Left renal pelvis (tissue), 4 donors: ENCODE measurements at places on chromosomes 7 and 10. TPM values are rescaled to one million over a fixed set of nuclear protein-coding genes. Genes with fewer than 3 reads are reported as not detected.

Gene SORCS1
- 19.8 TPM for polyA plus RNA-seq

Gene CAPZA2
- 203 TPM for polyA plus RNA-seq

Gene TDRD1
- 0.06 TPM for polyA plus RNA-seq

Gene KMT2E
- polyA plus RNA-seq = 80.6 TPM

Gene STEAP1B
- 2.0 TPM for polyA plus RNA-seq

Gene NXPH1
- polyA plus RNA-seq = 1.6 TPM

Gene OR2A1
- polyA plus RNA-seq = 0.63 TPM

Gene TRUB1
- polyA plus RNA-seq = 35.6 TPM

Gene AKR1C4
- not detected for polyA plus RNA-seq

Gene FANK1
- 8.4 TPM for polyA plus RNA-seq

Gene RNF32
- 3.7 TPM for polyA plus RNA-seq

Gene TBXAS1
- polyA plus RNA-seq = 27.0 TPM

Gene HBP1
- 113 TPM for polyA plus RNA-seq

Gene LIPM
- not detected for polyA plus RNA-seq

Gene CCDC3
- polyA plus RNA-seq = 14.8 TPM

Gene EMX2
- 158 TPM for polyA plus RNA-seq

Gene IQUB
- 6.7 TPM for polyA plus RNA-seq

Gene AVPI1
- 5.3 TPM for polyA plus RNA-seq

Gene AASS
- 58.2 TPM for polyA plus RNA-seq

Gene CYP2C9
- polyA plus RNA-seq = 0.11 TPM

Gene TWIST1
- polyA plus RNA-seq = 72.0 TPM

Gene GRM8
- 9.6 TPM for polyA plus RNA-seq

Gene CPA4
- 0.34 TPM for polyA plus RNA-seq

Gene GPR141
- polyA plus RNA-seq = 0.22 TPM

Gene HMX2
- 2.8 TPM for polyA plus RNA-seq

Gene EEPD1
- polyA plus RNA-seq = 6.8 TPM

Gene ATP6V0A4
- polyA plus RNA-seq = 68.6 TPM

Gene CLDN3
- 28.4 TPM for polyA plus RNA-seq

Gene PSD
- polyA plus RNA-seq = 8.7 TPM

Gene CPA5
- polyA plus RNA-seq = not detected

Gene HABP2
- polyA plus RNA-seq = 0.50 TPM

Gene SPACDR
- 3.0 TPM for polyA plus RNA-seq

Gene LRGUK
- 1.9 TPM for polyA plus RNA-seq

Gene AKR1C3
- 61.7 TPM for polyA plus RNA-seq

Gene GOLGA7B
- polyA plus RNA-seq = 1.2 TPM

Gene DPP6
- polyA plus RNA-seq = 155 TPM

Gene ADAMTS14
- 2.0 TPM for polyA plus RNA-seq

Gene SPDYE2
- polyA plus RNA-seq = 5.9 TPM

Gene PKD1L1
- 0.24 TPM for polyA plus RNA-seq

Gene MTG1
- polyA plus RNA-seq = 75.3 TPM

Gene SPDYE5
- polyA plus RNA-seq = 3.1 TPM

Gene TES
- 79.3 TPM for polyA plus RNA-seq

Gene HOXA1
- polyA plus RNA-seq = 2.6 TPM

Gene OPN1SW
- polyA plus RNA-seq = 1.3 TPM

Gene C10orf105
- polyA plus RNA-seq = 0.21 TPM

Gene SPDYE9
- polyA plus RNA-seq = 1.1 TPM

Gene LMOD2
- polyA plus RNA-seq = not detected

Gene KIF20B
- polyA plus RNA-seq = 16.2 TPM

Gene CALML3
- not detected for polyA plus RNA-seq

Gene SLC39A12
- not detected for polyA plus RNA-seq

Gene RTKN2
- 9.6 TPM for polyA plus RNA-seq

Gene TRIM24
- polyA plus RNA-seq = 43.1 TPM

Gene NEBL
- 85.3 TPM for polyA plus RNA-seq

Gene MORN4
- 28.9 TPM for polyA plus RNA-seq
